ENCODE measurements at places on chromosomes 2 and 18.

- DNase-seq: no peak
Measured at GRCh38 chr2:191488135-191488534, 189.8 kb upstream of the NABP1 start.

- DNase-seq: no peak
Measured at GRCh38 chr2:165655661-165656060, 138.4 kb downstream of the GALNT3 start.

DNA sequence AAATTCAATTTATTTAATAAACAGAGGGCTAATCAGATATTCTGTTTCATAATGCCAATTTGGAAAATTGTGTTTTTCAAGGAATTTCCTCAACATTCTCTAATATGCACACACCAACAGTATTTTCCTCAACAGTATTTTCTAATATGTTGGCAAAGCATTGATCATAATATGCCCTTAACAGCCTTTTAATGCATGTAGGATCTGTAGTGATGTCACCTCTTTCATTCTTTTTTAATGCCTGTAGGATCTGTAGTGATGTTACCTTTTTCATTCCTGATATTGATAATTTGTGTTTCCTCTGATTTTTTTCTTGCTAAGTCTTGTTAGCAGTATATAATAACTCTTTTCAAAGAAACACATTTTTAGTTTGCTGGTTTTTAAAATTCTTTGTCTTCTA lies 15.9 kb downstream of the VWA3B start:
- DNase-seq: no peak

GRCh38 chr18:76909439-76909838 lies 87.1 kb downstream of the ZNF236 start:
- DNase-seq: no peak

DNA sequence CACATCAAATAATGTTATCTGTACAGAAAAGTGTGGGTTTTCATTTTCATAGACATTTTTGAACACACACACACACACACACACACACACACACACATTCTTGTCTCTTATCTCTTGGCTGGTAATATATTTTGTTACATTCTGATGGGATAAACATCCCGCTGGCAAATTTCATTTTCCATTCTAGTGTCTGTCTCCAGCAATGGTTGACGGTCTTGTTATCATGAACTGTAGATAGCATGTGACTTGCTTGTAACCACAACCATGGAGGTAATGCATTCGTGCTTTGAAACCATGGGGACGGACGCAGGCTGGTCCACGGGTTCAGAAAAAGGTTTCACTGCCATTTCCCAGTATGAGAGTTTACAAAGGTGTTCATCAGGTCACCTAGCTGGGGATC lies 156.4 kb downstream of the PPP1R1C start:
- no peak for DNase-seq

DNA sequence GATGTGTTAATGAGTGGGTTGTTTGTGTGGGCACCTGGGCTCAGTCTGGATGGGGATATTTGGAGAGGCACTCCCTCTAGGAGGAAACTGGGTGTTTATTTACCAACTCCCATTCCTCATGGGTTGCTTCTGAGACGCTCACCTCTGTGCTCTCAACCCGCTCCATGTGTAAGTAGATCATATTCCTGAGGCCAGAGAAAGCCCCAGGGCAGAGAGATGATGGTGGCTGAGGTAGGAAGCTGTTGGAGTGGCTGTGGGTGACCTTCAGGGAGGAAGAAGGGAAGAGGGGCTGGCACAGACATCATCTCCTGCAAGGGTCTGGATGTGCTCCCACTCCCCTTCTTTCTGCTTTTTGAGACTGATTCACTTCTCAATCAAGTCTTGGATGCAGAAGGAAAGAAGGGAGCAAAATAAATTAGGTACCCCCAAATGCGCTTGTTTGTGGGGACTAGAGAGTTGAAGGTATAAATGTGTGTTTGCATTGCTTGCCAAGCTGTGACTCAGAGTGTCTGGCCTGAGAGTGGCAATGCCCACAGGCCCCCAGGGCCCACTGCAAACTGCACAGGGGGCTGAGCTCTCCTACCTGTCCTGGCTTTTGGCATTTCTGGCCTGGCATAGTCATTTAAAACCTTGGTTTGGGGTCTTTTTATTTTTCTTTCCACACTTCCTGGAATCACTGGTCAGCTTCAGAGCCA lies 57.2 kb upstream of the TNP1 start:
- no peak for DNase-seq

- DNase-seq: no peak
Measured at GRCh38 chr18:28147674-28148171, 29.2 kb downstream of the CDH2 start.

- no peak for DNase-seq
Measured at GRCh38 chr2:70094171-70094977, 7.1 kb downstream of the PCBP1 start.

GRCh38 chr2:184004289-184004947 lies 593.9 kb upstream of the ZNF804A start:
- DNase-seq: no peak

GRCh38 chr2:163887182-163887581 lies 151.4 kb upstream of the FIGN start:
- no peak for DNase-seq

GRCh38 chr18:30177056-30177455 lies 865.5 kb downstream of the DSC3 start:
- DNase-seq: no peak

GRCh38 chr2:178517496-178517895 lies 37.2 kb downstream of the PLEKHA3 start:
- no peak for DNase-seq

DNA sequence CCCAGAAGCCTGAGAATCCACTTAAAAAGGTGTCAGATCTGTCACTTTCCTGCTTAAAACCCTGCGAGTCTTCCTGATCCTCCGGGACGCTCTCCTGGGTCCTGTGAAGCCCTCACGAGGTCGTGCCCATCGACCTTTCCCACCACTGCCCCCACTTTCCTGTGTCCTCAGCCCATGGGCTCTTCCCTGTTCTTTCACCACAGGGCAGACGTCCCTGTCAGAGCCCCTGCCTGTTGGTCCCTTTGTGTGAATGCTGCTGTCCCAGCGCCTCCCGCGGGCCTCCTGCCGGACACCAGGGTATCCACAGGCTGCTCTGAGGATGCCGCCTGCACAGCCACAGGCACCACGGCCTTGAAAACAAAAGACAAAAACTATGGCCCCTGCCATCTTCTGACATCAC lies 125.6 kb downstream of the TMEM18 start:
- no peak for DNase-seq

DNA sequence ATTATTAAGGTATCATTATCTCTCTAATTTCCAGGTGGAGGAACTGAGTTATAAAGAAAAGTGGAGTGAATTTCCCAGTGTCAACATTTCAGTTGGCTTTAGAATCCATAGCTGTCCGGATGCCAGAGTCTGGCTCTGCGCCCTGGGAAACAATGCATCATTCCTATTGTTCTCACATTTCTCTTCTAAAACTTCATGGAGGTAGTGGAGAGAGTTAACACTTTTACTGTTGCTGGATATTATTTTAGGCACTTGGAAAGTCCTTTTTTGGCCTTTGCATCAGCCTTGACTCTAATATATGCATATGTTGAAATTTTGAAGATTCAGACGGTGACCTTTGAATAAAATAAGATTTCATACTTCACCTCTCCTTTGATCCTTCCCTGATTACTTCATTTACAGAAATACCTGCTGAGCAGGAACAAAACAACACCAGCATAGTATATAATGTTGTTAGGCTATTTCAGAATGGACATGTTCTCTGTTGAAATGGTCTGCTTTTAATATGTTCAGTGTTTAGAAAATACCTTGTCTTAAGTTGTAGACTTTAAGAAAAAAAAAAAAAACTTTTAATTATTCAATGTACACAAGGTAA lies 148.8 kb downstream of the EPHA4 start:
- no peak for DNase-seq

DNA sequence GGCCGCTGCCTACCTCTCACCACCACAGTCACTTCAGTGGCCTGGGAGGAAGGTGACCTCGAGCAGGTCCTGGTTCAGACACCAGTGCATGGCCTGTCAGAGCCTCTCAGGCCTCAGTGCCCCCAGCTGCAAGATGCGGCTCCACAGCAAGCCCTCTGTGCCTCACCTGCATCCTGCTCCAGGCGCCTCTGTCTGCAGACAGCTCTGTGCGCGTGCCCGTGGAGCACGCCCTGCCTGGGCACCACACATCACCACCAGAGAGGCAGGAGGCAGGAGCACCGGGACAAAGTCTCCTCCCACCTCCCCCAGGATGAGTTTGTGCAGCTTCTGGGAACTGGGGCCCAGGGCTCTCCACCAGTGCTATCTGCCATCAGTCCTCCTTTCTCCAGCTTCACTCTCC lies 98.7 kb downstream of the TFCP2L1 start:
- DNase-seq: no peak

DNA sequence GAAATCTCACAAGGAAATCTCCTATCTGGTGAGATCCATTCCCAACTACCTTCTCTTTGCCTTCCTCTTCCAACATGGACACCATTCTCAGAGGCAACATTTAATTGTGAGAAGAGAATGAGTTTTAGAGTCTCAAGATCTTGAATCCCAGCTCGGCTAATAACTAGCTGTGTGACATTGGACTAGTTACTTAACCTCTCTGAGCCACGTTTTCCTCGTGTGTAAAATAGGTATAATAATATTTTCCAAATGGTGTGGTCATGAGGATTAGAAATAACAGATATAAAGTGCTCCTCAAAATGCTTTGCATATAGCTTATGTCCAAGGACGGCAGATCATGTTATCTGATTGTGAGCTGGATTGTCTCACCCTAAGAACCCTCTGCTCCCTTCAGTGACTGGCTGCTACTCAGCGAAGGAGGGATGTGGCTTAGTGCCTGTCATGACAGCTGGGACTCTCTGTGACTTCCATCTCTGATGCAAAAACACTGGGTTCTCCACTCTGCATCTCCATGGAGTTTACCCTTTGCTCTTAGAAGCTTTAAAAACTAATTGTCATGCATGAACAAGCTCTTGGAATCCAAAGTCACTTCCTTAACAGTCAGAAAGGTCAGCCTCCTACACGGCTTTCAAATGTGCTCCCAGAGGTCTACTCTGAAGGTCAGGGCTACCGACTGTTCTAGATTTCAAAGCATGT lies 38.4 kb upstream of the MRPL19 start:
- peak; percentile 83 for DNase-seq

- DNase-seq: no peak
Measured at GRCh38 chr2:38731684-38732221, 19.4 kb downstream of the SRSF7 start.

GRCh38 chr2:124320051-124320688 lies 295.1 kb downstream of the CNTNAP5 start:
- no peak for DNase-seq

DNA sequence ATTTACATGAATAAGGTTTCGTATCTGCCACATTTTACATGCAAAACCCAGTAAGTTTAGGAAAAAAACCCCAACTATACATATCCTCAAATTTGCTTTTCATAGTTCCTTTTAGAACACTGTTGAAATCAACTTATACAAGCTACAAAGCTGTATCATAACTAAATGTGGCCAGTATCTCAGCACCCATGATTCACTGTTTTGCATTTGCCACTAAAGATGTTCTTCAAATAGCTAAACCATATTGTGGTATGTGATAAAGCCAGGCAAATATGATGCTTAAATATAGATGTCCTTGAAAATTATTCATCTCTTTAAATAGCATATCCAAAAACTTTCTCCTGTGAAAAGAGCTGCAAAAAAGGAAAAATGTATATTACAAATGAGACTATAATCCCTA lies 29.9 kb downstream of the ROCK2 start:
- DNase-seq: no peak

DNA sequence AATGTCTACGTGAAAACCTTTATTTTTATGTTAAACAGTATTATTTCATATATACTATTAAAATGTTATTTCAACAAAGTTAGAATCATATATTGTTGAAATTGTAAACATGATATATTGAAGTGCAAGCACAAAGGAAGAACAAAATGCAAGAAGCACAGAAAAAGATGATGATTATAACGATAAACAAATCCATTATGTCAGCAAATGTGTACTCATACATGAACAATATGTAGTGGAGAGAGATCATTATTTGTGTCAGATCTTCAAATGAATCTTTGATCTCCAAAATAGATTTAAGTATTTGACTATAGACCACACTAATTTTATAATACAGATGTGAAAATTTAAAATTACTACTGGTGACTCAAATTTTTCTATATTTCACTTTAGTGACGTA lies 1104.4 kb upstream of the CRIM1 start:
- DNase-seq: no peak

- DNase-seq: no peak
Measured at GRCh38 chr18:12306752-12307700, 1.0 kb upstream of the TUBB6 start.

DNA sequence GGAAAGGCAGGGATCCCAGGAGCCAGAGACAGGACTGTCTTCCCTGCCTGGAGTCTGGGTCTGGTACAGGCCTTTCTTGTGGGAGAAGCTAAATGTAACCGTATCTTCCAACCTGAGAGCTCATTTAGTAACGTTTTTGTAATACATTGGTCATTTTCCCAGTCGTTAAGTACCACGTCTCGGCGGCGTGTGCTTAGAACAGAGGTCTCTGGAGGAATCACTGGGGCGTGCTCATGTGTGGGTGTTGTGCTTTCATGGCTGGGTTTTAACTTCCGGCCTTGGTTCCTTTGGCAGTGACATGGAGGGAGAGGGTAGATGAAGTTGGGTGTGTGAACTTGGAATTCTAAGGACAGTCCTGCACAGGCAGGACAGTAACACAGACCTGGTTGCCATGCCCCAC lies 79.7 kb downstream of the NCK2 start:
- DNase-seq: no peak

- no peak for DNase-seq
Measured at GRCh38 chr2:222738809-222739208, 67.4 kb downstream of the MOGAT1 start.

DNA sequence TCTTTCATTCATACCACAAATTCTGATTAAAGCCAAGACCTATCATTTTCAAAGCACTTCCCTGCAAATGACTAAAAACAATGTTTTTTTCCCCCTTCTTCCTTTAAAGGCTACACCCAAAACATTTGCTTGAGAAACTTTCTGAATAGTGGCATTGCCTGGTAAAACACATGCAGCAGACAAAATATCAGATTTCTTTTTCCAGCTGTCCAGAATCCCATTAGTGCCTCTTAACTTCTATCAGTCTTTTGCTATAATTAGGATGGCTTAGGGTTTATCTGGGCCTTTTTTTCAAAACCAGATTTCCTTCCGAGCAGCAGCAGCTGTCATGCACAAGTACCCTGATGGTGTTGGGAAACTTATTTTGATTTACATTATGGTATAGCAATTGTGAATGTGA lies 50.6 kb downstream of the ALPK2 start:
- DNase-seq: no peak

Data from renal pelvis (tissue), 12 donors.